Naive thymus-derived CD8-positive, alpha-beta T cell (primary cell): ENCODE measurements at places on chromosomes 1 and 21. TPM values are rescaled to one million over a fixed set of nuclear protein-coding genes. Genes with fewer than 3 reads are reported as not detected.

DNA sequence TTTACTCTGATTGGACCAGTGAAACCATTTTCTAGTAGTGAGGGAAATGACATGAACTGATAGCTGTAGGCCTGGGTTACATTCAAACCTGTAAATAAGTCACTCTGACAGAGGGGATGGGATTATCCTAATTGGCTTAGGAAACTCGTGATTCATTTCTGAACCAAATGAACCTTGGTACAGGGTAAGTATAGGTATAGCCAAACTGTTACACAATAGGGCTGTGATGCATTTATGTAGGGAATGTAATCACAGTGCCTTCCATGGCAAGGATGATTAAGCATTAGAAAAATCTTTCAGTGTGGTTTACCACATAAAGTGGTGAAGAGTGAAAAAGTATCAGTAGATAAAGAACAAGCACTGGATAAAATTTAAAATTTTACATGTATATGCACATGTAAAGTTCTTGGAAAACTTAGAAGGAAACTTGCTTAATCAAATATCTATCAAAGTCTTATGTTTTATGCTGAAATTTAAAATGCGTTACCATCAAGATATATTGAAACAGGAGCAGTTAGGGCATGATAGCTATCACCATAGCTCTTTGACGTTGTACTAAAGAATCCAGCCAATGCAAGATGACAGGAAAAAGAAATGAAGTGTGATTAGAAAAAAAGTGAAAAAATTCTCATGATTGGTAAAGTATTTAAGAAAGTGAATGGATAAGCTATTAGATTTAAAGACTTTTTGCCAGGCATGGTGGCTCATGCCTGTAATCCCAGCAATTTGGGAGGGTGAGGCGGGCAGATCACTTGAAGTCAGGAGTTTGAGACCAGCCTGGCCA lies 63.0 kb downstream of the RABGAP1L start:
- DNase-seq: no peak

GRCh38 chr1:43279666-43280065 lies 5.7 kb downstream of the C1orf210 start:
- no peak for DNase-seq

DNA sequence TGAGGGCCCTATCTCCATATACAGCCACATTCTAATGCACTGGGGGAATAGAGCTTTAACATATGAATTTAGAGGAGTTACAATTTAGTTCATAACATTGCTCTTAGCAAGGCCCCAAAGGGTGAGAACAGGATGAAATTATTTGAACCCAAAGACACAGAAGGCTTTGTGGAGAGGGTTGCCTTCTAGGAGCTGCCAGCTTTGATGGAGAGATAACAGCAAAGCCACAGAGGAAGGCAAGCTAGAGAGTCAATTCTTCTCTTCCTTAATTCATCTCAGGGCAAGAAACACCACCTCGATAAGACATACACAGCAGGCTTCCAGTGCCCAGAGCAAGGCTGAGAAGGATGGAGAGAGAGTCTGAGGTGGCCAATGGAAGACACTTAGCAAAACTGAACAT lies 94.8 kb upstream of the TMPRSS15 start:
- DNase-seq: no peak

DNA sequence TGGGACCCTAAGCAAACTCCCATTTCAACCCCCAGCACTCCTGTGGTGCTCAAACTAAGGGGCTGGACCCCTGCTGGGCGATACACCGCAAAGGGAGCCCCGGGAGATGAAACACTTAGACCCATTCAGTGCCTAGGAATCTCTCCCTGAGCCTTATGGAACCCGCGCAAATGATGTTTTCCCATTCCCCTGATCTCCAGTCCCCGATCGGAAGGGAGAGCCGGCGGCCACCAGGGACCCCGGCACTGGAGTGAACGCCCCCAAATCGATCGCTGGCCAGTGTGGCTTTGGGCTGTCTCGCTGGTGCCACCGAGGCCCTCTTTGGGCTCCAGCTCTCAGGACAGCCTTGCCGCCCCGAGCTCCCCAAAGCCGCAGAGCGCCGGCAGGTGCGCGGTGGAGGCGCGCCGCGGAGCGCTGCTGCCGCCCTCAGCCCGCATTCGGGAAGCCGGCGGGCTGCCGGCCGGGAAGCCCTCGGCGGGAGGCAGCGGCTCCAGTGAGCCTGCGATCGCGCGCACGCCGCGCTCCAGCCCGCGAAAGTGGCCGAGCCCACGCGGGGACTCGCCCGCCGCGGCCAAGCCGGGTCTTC lies 1.1 kb downstream of the PLXNA2 start:
- no peak for DNase-seq

DNA sequence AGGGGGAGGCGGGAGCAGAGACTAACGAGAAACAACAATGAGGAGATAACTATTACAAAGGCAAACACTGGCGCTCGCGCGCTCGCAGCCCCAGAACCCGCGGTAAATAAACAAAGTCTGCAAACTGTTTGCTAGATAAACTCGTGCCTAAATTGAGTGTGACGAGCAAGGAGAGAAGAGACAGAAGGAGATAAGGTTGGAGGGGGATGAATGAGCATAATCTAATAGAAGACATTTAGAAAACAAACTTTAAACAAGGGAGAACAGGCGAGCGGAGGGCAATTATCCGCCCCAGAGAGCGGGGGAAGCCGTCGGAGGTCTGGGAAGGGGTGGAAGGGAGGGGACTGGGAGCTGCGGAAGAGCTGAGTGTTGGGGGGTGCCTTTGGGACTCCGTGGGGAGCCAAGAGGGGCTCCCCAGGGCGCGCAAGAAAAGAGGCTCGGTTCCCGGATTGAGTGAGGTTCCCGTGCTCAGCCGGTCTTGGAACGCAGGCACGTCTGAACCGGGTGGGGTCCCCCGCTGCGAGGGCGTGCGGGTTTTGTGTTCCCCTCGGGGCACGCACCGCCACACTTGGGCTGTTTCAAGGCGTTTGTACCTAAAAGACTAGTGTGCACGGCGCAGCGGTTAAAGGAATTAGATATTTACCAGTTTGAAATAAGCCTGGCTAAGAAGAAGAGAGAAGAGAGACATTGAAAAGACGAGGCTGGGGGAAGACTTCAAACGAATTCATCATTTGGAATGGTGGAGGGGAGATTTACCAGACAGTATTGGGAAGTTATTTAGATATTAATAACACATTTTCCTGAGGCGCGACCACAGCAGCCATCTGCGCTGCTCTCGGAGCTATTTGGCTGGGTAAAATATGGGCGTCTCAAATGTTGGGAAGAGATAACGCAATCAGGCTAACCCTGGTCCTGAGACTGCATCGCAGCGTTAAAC lies 10.6 kb downstream of the PAX7 start:
- no peak for DNase-seq

- no peak for DNase-seq
Observed at GRCh38 chr1:115336741-115337140, 1.3 kb downstream of the NGF start.

- no peak for DNase-seq
Observed at GRCh38 chr1:32915766-32916706, 14.8 kb upstream of the TMEM54 start.

DNA sequence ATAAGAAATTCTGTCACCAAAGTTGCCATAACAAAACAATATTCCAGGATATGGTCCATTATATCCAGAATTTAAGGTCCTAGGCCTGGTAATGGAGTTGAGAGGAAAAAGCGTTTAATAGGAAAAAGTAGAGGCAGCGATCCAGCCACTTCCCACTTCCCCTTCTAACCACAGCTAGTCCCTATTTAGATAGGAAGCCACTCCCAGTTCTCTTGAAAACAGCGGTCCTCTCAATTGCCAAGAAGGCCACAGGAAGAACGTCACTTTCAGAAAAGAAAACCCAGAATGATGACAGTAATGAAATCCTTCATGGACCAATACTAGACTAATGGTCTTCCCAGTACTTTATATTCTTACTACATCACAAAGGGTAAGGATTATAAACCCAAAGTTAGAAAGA lies 38.6 kb downstream of the ABL2 start:
- DNase-seq: no peak

DNA sequence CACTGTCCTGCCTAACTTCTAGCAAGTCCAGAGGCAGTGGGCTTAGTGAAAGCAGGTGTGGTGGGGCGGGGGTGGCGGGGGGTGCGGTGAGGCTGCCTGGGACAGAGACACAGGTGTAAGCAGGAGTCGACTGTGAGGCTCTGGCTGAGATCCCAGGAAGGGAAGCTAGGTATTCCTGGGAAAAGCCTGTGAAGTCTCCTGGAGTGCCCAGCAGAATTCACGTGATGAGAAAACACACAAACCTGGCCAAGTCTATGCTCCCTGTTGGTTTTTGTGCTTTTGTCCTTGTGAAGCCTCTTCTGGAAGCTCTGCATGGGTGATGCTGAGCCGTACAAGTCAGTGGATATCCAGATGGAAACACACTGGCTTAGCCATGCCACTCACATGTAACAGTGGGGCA lies 5.3 kb downstream of the GALNT2 start:
- DNase-seq: no peak

- DNase-seq: no peak
Observed at GRCh38 chr1:230930986-230931385, 47.7 kb downstream of the TTC13 start.

ZBED6 gene
- total RNA-seq: 32.0 TPM

SPATA6 gene
- total RNA-seq: 8.3 TPM

GJA4 gene
- total RNA-seq: not detected

SSX2IP gene
- total RNA-seq: 11.4 TPM

CHRM3 gene
- 0.34 TPM for total RNA-seq

FMO2 gene
- total RNA-seq: not detected

PLA2G2F gene
- not detected for total RNA-seq

CELA2B gene
- total RNA-seq: not detected

OR2M2 gene
- not detected for total RNA-seq

HMCN1 gene
- 0.26 TPM for total RNA-seq
